ENCODE measurements at places on chromosomes 13 and 19.

DNA sequence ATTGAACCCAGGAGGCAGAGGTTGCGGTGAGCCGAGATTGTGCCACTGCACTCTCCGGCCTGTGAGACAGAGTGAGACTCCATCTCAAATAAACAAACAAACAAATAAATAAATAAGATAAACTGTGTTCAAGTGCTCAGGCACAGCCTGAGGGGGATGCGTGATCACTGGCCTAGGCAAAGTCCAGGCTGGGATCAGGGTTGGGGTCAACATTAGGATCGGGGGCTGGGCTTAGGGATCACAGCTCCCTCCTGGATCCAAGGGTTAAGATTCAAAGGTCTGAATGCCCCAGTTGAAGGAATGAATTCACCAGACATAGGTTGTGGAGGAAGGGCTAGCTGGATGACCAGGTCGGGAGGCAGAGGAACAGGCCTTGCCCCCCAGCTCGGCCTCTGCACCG is 1.9 kb upstream of the EXOC3L2 start:
- DNase-seq: no peak

- DNase-seq: no peak
These were observed 7.3 kb downstream of the IGSF23 start for GRCh38 chr19:44620667-44621066.

DNA sequence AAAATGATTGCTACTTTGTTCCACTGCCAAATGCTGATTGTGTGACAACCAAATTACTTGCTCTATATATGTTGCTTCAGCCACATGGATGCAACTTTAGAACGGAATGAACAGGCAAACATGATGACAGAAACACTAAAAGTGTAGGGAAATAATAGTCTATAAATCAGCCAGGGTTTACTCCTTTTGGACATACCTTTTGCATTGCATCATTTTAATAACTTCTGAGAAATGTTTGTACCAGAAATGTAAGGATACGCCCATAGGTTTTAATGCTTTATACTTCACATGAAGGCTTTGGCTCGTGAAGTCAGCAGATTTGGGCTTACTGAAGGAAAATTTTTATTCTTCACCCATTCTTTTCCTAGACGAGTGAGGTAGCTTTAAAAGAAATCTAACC is 141.0 kb downstream of the POSTN start:
- no peak for DNase-seq

GRCh38 chr19:345320-345879 is 804 bp upstream of the MIER2 start:
- no peak for DNase-seq

DNA sequence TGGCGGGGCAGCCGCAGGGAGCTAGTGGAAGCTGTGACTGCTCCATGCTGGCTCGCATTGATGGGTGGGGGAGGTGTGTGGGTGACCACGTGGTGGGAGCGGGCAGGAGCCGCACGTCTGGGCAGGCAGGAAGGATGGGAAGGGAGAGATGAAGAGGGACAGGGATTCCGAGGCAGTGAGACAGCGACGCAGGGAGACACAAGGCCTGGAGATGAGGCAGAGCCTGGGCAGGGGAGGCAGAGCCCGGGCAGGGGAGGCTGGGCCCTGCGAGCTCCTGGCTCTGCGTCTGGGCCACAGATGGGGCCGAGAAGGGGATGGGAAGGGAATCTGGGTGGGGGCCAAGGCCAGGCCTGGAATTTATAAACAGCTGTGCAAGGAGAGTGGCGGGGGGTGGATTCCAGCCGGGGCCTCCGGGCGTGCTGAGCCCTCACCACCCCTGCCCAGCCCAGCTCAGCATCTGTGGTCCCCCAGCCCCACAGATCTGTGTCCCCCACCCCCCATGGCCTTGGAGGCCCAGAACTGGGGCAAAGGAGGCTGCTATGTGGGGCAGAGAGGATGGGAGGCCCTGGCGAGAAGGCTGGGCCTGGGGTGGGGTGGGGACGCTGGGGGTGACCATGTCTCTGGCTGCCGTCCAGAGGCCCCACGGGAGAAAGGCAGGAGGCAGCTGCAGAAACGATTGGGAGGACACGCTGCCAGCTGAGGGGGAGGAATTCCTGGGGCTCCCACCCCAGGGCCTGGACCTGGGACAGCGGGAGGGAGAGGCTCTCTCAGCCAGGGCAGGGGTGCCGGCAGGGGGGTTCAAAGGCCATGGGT is 6.0 kb downstream of the EHD2 start:
- no peak for DNase-seq

GRCh38 chr19:13937479-13938300 is 527 bp downstream of the PODNL1 start:
- no peak for DNase-seq

- no peak for DNase-seq
These were observed 27.2 kb downstream of the WDR62 start for GRCh38 chr19:36081894-36082293.

GRCh38 chr19:57719424-57719823 is 8.0 kb downstream of the ZNF671 start:
- no peak for DNase-seq

DNA sequence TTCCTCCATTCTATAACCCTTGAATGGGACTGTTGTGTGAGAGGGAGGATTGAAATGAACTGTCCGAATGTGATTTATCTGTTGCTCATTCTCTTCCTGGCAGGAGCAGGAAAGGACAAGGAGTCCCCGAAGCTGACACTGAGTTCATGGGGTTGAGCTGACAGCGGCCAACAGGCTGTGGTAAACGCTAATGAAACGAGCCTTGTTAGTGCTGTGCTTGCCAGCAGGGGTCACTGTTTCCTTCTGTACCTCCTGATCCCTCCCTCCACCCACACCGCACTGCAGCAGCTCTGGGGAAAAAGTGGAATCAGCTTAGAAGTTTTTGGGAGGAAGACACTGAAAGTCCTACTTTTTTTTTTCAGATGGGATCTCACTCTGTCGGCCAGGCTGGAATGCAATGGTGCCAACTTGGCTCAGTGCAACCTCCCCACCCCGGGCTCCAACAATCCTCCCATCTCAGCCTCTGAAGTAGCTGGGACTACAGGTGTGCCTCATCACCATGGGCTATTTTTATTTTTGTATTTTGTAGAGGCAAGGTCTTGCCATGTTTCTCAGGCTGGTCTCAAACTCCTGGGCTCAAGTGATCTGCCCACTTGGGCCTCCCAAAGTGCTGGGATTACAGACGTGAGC is 6.7 kb upstream of the ZNF761 start:
- DNase-seq: peak; percentile 34

- DNase-seq: no peak
These were observed 3.9 kb upstream of the CELF5 start for GRCh38 chr19:3220576-3220975.

GRCh38 chr19:14048443-14049153 is 13.3 kb downstream of the PALM3 start:
- DNase-seq: peak; percentile 76

DNA sequence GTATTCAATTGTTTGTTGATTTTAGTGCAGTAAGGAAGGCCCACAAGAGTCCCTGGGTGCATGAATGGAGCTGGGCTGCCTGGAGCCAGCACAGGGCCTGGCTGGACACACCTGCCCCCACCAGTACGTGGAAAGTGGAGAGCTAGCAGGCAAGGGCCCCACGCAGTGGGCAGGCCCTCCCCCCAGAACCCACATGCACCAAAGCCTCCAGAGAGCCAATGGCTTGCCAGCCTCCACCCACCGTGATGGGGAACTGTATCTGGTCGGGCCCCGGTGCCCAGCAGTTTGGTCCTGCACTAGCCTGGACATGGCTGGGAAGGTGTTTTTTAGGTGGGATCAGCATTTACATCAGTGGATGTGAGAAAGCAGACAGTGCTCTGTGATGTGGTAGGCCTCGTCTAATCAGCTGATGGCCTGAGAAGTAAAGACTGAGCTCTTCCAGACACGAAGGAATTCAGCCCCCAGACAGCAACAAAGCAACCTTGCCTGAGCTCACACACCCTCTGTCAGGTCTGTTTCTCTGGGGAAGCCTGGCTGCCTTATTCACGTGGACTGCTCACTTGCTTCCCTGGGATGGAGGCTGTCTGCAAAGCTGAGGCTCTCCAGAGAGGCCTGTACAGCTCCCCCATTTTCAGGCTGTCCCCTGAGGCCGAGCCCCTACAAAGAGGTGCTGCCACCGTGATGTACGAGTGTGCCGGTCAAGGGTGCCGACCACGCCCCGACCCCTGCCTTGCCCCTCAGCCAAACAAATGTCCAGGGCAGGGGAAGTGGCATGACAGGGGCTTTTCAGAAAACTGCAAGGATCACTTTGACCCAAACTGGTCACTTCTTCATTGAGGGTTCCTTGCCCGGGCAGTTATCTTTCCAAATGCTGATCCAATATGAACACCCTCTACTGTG is 27.5 kb downstream of the RAB20 start:
- no peak for DNase-seq

GRCh38 chr13:44734201-44734707 is 158.1 kb upstream of the TSC22D1 start:
- no peak for DNase-seq

GRCh38 chr13:29654843-29655547 is 59.5 kb upstream of the SLC7A1 start:
- no peak for DNase-seq

- DNase-seq: no peak
These were observed 215.1 kb upstream of the SPRY2 start for GRCh38 chr13:80555796-80556678.

GRCh38 chr19:38676023-38676877 is 28.8 kb downstream of the ACTN4 start:
- no peak for DNase-seq

- no peak for DNase-seq
These were observed 2.6 kb downstream of the RANBP3 start for GRCh38 chr19:5975388-5975728.

DNA sequence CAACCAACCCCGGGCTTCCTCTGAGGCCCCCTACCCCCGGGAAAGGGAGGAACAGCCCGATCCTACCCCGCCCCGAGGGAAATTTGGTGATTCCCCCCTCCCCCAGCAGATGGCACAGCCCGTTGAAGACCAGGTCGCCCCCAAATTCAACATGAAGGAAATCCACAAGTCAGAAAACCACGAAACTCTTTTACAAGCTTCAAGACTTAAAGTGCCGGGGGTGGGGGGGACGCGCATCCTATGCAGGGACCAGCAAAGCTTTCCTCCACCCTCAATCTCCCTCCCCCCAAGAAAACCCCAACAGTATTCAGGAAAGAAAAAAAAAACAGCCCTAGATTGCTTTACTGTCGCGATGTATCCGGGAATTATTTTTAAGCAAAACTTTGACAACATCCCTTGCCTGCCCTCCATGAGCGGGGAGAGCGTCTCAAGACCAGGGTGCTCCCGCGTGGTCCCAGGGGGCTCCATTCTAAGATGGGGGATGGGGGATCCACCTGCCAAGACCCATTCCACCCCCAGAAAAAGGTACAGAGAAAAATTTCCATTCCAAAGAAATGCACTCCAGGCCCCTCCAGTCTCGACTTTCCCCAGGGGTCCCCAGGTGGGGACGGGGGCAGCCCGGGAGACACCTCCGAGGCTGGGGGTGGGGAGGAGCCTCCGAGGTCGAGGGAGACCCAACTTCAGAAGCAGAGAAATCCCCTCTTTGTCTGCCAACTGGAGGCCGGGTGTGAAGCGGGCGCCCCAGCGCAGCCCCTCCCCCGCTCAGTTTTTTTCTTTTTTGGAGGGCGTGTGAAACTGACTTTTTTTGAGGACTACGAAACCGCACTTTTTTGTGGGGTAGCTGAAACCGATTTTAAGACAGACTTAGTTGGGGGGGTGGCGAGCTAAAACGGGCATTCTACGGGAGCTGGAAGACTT is 1.5 kb downstream of the TCF3 start:
- DNase-seq: peak; percentile 27

- no peak for DNase-seq
These were observed 55.6 kb downstream of the SLC7A9 start for GRCh38 chr19:32813862-32814425.

- DNase-seq: no peak
These were observed 53.6 kb downstream of the TDRD12 start for GRCh38 chr19:32773126-32773525.

DNA sequence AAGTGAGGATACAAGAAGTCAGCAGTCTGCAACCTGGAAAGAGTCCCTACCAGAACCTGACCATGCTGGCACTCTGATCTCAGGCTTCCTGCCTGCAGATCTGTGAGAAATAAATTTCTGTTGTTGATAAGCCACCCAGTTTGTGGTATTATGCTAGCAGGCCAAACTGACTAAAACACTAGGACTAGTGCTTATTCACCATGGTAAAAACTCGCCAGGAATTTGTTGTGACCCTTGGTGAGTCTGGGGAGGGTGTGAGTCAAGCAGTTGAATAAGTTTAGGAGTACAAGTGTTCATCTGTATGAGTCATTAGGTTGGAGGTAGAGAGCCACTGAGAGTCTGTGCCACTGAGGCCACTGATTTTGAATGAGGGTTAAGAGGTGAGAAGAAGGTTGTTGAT is 3.6 kb downstream of the ZIK1 start:
- DNase-seq: no peak

- DNase-seq: no peak
These were observed 89.8 kb downstream of the ZNF557 start for GRCh38 chr19:7159105-7159933.

DNA sequence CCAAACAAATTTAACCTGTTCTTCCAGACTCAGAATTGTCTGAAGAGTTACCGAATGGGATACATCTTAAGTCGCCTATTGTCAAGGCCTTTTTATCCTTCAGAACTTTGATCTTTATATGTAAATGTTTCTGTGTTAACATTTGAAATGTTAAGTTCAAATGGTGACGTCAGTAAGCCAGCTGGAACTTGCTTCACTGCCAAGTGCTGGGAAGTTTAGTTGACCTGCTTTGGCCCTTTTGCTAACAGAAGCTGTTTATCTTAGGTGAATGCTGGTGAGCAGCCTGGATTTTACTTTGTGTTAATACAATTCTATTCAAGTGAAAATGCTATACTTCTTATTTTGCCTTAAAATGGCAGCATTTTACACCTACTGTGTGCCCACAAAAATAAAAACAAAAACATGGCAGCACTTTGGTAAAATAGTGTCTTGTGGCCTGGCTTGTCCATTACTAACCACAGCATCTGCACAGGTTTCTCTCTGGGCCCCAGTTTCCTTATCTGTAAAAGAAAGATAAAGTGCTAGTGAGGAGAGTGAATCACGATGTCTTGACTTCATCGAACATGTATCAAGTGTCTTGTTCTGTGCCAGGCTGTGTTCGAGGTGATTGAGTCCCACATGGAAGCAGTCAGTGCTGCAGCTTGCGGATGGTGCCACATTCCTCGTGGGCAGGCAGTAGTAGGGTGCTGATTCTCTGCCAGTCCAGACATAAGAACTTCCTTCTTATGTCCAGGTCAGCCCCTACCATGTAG is 2.2 kb downstream of the NAXD start:
- DNase-seq: no peak

DNA sequence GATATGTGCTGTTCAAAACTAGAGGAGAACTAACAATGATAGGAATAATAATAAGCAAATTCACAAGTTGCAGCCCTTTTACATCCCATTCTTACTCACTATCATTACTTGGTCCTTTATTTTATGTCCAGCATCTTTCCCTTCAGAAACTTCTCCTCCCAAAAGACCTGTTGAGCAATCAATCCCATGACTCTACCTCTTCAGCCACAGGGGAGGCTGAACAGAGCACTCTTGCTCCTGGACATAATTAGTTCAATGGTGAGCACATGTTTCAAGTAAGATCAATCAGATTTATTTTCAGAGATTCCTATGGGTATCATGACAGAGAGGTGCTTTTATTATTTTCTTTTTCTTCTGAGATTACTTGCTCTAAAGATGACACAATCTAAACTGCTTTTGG is 260.0 kb downstream of the COG6 start:
- no peak for DNase-seq

Measured in stimulated activated CD4-positive, alpha-beta T cell treated with anti-CD3 and anti-CD28 coated beads, Interleukin-15, amount 100 ng/mL, for 1 hour (primary cell).